Glutamatergic neuron (in vitro differentiated cells): ENCODE measurements at places on chromosomes 3 and 15.

- DNase-seq: no peak
Observed at GRCh38 chr3:108062051-108062450, 28.8 kb downstream of the CD47 start.

- no peak for DNase-seq
Observed at GRCh38 chr15:54675241-54675640, 521.5 kb downstream of the RSL24D1 start.

GRCh38 chr3:89025185-89025584 lies 82.2 kb upstream of the EPHA3 start:
- DNase-seq: no peak

- no peak for DNase-seq
Observed at GRCh38 chr15:28459279-28459678, 73.5 kb downstream of the GOLGA8G start.

- DNase-seq: no peak
Observed at GRCh38 chr3:36904641-36905040, 40.2 kb downstream of the TRANK1 start.

DNA sequence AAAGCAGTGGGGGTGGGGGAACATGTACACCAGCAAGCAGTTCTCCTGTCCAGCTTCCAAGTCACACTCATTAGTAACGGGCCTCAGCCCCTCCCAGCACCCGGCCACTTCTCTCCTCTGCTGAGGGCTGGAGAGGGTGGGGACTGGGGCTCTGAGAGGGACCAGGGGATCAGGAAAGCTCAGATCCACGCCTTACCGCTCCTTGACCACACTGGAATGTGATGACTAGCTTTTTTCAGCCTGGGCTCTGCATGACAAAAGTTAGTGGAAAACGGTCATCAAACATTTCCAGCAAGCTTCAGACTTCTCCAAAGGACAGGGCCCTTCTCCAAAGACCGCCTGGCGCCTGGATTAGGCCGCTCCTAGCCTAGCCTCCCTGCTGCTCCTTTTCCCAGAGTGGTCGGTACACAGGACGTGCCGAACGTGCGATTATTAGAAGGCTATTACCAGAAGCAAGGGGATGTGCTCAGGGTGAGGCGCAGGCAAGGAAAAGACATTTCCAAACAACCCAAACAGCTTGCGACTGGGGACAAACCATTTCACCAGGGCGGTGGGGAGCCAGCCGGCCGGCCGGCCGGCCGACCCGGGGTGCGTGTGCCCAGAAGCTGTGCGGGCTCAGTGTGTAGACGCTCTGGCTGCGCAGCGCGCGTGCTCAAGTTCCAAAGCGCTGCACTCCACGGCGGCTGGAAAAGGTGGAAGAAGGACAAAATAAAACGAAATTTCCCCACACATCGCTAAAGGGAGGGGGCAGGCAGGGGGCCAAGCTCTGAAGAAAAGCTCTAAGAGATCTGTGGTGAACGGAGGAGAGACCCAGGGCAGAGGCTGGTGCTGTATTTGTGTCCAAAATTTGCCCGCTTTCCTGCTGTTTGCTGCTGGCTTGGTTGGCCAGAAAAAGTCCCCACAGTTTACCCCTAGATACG lies 51.0 kb upstream of the SSR3 start:
- DNase-seq: peak; percentile 30

- no peak for DNase-seq
Observed at GRCh38 chr3:46010519-46011113, 15.0 kb upstream of the FYCO1 start.

GRCh38 chr15:79919090-79919748 lies 22.4 kb upstream of the MTHFS start:
- DNase-seq: no peak

GRCh38 chr15:66101715-66102395 lies 151.7 kb downstream of the MEGF11 start:
- no peak for DNase-seq

- DNase-seq: no peak
Observed at GRCh38 chr3:128443771-128444170, 22.9 kb downstream of the DNAJB8 start.

DNA sequence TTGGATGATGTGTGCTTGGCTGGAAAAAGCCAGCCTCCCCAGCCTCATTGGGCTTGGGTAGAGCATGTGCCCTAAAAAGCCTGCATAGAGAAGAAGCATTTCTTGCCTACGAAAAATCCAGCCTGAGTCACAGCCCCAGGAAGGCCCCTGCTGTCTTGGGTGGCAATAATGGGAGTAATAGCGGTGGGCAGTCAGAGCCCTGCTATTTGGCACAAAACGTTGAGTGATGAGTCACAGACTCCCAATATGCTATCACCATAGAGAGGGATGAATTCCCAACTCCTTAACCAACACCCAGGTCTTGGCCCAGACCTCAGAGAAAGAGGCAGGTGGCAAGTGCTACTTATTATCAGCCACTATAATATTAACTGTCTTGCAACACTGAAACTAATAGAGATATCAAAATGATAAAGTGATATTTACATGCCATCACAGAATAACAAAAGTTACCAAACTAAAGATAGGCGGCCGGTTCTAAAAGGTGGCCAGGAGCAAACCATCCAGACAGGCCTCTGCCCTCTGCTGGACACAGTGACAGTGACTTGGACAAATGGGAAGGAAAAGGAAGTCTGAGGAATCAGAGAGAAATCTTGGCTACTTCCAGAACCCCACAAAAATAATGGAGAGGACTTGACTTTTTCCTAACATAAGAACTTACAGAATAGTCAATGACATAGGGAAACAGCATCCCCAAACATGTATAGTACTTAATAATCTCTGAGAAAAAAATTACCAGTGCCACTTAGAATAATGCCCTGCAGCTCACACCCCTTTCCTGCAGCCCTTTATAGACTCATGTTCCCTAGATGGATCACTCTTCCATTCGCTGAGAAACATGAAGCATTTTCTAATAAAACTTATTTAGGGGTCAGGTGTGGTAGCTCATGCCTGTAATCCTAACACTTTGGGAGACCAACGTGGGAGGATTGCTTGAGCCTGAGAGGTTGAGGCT lies 51.9 kb upstream of the MUC13 start:
- DNase-seq: no peak

GRCh38 chr3:44104668-44105321 lies 136.9 kb upstream of the TOPAZ1 start:
- DNase-seq: no peak

DNA sequence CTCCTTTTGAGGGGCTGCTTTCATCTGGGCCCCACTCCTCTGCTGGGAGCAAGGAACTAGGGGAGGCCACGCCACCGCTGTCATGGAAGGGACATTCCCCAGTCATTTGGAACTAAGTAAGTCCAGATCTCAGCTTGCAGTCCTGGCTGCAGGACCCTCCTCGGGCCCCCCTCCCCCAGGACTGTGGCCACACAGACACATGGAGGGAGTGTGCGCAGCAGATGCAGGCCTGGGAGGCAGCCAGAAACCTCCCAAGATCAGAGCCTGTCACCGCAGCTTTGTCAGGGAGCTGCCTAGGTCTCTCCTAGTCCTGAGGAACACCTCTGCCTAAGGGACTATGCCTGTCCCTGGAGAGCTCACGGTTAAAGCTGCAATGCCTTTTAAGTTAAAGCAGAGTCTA lies 7.3 kb upstream of the SEMA3F start:
- no peak for DNase-seq

- no peak for DNase-seq
Observed at GRCh38 chr15:68277131-68277602, 378 bp upstream of the FEM1B start.

DNA sequence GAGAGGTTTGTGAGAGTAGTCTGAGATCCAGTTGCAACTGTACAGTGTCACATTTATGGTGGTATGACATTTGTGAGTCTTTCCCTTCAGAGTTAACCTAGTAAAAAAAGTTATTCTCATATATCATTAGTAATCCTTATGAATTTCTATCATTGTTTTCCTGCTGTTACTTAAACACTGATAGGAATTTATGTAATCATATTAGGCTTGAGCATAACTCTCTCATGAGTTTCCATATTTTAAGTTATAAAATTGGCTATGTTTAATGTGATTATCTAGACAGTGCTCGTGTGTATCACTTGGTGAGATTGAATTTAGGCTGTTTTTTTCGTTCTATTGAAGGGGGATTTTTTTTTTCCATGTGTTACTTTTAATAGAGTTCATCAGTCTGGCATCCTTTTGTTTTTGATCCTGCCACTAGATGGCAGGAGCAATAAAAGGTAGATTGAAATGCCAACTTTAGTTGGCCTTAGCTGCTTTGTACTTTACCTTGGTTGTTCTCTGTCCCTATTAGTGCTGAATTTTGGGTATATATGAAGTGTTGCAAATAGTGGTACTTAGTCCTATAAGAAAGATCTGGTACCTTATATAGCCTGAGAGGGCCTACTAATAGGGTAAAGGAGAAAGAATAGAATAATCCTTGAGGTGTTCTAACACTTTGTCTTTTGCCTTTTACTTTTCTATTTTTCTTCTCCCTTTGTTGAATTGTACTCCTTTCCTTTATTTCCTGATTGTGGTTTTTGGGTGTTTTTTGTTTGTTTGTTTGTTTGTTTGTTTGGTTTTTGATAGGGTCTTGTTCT lies 17.9 kb downstream of the STT3B start:
- DNase-seq: no peak

GRCh38 chr3:115999001-115999585 lies 375.8 kb downstream of the GAP43 start:
- no peak for DNase-seq

DNA sequence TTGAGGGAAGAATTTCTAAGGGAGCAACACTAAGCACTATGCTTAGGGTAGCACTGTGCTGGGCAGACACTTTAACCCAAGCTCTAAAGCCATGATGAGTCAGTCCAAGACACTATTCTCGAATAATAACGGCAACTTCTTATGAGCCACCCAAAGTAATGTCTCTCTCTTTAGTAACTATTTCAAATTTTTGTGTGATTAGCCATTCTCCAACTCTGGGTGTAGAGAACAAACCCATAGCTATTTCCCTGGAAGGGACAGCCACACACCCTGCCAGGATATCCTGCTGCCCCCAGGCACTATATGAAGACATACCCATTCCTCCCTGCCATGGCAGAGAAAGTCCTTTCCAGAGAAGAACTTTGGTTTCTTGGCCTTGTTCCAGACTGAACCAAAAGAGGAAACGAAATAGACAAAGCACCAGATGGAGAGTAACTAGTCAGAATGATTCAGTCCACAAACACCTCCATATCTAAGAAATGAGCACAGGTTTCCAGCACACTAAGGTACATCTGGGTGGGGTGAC lies 384.9 kb upstream of the THBS1 start:
- DNase-seq: no peak

- DNase-seq: peak; percentile 25
Observed at GRCh38 chr15:84715441-84716035, 401 bp downstream of the SEC11A start.

GRCh38 chr3:156291272-156292123 lies 171.1 kb downstream of the KCNAB1 start:
- DNase-seq: peak; percentile 79

DNA sequence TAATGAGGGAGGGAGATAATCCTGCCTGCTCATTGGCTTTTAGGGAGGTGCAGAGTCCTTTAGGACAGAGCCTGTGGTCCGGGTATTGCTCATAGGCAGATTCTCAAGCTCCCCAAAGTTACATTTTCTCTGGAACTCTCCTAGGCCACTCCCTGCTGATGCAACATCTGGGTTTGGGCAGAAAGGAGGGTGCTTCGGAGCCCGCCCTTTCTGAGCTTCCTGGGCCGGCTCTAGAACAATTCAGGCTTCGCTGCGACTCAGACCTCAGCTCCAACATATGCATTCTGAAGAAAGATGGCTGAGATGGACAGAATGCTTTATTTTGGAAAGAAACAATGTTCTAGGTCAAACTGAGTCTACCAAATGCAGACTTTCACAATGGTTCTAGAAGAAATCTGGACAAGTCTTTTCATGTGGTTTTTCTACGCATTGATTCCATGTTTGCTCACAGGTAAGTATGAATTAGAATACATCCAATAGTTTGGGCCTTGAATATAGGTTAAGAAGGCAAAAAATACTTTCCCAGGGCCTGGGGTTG lies at the start of gene IL20RB:
Gene IL20RB (plus strand): TSS at position 233 of the 538 bp plus-strand sequence. CDS start 131 bp downstream, at position 364.
- no peak for DNase-seq

DNA sequence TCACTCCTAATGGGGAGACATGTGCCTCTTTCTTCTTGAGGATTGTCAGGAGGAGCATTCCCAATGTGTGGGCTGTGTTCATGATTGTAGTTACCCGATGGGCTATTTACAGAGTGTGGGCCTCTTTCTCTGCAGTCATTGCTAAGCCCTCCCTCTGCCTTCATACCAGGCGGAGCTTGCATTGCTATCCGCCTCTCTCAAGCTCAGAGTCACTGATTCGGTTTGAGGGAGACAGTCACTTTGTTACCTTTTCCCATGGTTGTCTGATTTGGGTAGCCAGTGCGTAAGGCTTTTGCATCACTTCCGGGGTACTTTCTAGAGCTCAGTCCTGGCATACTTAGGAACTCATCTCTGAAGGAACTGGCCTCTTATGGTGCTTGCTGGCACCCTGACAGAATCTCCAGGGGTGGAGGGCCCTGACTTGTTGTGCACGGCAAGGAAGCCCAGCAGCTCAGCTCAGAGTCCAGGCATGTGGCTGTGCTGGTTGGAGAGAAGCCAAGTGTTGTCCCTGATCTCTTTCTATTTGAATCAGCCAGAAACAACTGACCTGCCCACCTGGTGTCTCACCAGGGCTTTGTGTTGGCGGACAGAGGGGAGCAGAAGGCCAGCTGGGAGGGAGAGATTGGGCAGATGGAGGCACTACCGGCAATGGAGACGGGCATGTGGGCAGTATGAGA lies 79.8 kb downstream of the EPHB1 start:
- DNase-seq: no peak

DNA sequence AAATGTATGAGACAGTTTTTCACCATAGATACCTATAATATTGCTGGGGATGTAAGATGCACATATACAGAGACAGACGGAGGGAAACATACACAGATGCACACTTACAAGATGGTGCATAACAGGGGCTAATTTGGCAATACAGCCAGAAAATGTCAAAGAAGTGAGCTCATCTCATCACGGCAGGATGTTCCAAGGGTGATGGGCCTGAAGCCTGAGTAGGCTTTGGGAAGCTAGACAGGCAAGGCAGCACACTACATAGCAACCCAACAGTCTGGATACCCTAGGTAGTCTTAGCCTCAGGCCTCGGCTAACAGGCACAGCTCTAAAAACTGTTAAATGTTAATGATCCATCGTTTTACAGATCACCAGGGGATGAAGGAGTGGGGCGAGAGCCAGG lies 148.5 kb downstream of the OSBPL10 start:
- no peak for DNase-seq

DNA sequence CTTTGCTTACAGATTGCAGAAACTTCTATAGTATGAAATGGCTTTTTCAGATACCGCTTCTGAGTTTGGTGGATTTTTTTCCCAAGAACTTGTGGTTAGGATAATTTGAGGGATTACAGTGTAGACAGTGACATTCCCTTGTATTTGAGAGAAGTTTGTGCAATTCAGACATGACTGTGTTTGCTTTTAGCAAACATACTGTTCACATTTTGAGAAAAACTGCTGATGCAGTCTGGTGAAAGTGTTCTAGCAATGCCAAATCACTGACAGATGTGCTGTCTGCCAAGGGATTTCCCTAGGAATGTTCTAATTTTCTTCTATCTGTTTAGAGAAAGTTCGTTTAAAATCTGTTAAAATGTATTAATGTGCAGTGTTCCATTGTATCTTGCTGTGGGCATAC lies 652.6 kb downstream of the FHIT start:
- DNase-seq: no peak

- DNase-seq: no peak
Observed at GRCh38 chr3:106447723-106448301, 579.0 kb upstream of the CBLB start.
